ENCODE measurements at places on chromosomes 3 and 15.

DNA sequence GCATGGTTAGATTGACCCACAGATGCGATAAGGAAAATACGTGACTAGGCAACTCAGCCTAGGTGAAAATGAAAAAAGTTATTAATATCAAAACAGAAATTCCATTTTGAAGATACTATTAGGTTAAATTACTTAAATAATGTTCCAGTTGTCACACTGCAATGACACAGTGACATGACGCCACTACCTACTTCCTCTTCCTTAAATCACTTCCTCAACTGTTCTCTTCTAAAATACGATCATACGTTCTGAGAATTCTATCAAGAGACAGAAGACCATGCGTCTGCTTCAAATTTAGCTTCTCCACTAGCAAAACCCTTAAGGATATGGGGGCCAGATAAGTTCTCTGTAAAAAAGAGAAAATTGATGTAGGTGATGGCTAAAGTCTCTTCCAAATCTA, 18.2 kb downstream of the CMTM6 start:
- DNase-seq, result no peak

GRCh38 chr3:195809796-195810454, 1.8 kb downstream of the MUC4 start:
- DNase-seq, result no peak

DNA sequence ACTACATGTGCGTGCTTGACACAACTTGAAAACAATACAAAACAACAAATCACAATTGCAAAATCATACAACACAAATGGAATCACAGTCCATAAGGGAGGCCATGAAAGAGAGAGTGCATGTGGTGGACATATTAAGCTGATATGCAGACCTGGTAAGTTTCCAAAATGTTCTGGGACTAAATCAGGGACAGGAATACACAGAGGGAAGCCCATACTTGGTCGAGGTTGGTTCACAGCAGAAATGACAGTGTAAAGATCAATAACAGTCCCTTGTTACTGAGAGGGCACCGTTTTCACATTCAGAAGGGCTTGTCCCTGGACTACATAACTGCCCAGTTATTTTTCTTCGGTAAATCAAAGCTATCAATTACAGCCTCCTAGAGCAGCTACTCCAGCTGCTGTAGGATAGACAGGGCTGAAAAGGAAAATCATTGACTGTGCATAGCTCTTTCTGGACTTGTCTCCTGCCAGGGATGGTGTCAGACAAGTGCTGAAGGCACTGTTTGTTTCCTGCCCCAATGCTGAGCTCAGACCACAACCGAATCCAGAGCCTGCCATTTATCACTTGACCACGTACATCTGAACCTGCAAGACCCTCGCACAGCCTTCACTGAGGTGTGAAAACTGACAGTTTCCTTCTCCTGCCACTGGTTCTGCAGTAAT, 79.5 kb upstream of the KCNMB2 start:
- no peak for DNase-seq

DNA sequence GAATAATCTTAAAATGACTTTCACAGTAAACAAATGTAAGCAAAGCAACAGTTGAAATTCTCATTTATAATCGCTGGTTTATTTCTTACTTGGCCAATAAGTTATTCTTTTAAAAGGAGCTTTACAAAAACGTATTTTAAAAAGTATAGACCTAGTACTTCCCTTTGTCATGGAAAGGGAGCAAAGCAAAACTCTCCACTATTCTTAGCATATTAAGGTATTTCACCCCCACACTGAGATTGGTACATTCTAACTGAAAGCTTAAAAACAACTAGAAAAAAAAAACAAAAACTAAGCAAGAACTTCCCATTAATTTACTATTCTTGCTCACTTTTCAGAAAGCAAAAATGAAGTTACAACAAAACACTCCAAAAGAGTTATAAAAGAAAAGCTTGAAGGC, 1.5 kb downstream of the ATG3 start:
- no peak for DNase-seq

DNA sequence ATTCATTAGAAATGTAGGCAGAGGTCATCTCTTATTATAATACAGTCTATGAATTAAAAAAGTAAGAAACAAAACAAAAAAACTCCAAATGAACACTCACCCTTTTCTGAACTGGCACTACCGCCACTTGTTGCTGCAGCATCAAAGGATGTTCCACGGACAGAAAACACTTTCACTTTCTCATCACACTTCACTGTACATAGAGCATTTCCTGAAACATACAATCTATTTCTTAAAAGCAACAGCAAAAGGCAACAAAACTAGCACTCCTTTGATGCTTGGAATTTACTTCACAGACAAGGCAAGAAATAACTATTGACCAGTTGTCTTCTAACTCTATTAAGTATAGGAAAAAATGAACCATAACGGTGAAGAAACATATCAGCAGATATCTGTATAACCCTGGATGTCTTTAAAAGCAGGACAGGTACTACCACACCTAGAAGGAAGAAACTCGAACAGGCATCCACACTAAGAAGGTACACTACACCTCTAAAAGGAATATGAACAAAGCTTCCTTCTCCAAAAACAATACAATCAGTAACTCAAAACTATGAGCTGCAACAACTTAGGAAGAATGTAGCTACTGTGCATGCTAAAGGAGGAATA, 24.9 kb downstream of the ETFA start:
- no peak for DNase-seq

DNA sequence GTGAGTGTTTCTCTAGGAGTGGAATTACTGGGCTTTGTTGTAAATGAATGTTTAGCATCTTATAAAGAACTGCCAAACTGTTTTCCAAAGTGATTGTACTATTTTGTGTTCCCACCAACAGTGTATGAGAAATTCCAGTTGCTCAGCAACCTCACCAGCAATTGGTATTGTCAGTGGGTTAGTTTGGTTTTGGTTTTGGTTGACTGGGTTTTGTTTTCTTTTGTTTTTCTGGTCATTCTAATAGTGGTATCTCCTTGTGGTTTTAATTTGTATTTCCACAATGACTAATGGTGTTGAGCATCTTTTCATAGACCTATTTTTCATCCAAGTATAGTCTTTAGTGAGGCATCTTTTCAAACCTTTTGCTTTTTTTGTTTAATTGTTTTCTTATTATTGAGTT, 27.1 kb downstream of the FILIP1L start:
- DNase-seq, result peak; percentile 79

- no peak for DNase-seq
These were observed 437.8 kb downstream of the NTRK3 start for GRCh38 chr15:87818756-87819155.

DNA sequence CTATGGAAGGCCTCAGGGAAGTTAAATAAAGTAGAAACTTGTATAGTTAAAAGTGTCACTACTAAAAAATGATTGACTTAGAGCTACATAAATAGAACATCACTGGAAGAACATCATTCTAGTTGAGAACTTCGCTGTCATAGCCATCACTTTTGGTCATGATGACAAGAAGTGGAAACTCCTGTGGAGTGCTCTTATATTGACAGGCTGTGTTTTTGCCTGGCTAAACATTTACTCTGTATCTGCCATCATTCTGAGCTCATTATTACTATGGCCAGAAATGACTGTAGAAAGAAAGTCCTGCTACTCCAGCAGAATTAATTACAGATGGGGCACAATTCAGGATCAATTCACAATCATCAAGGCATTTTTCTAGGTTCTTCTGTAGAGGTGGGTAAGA, 165.1 kb upstream of the GOLIM4 start:
- DNase-seq, result no peak

- DNase-seq, result no peak
These were observed 23.6 kb downstream of the FAH start for GRCh38 chr15:80176443-80176842.

- peak; percentile 79 for DNase-seq
These were observed 444.9 kb upstream of the THBS1 start for GRCh38 chr15:39135989-39136388.

DNA sequence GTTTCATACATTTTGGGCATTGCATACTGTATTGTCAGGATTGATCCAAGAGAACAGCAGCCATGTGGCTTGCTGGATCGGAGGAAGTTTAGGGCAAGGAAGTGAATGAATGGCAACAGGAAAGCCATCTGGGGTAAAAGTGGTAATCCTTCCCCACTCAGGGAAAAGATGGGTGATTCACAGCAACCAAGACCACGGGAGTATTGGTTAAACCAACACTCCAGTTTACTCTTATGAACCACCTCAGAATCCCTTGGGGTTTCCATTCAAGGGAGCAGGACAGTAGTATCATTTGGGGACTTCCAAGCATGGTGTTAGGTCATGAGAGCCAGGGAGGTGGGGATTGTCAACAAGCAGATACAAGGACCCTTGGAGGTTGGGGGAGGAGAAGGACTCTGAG, 25.2 kb upstream of the ZBTB38 start:
- no peak for DNase-seq

- DNase-seq, result no peak
These were observed 1.3 kb downstream of the RPL22L1 start for GRCh38 chr3:170868577-170869238.

DNA sequence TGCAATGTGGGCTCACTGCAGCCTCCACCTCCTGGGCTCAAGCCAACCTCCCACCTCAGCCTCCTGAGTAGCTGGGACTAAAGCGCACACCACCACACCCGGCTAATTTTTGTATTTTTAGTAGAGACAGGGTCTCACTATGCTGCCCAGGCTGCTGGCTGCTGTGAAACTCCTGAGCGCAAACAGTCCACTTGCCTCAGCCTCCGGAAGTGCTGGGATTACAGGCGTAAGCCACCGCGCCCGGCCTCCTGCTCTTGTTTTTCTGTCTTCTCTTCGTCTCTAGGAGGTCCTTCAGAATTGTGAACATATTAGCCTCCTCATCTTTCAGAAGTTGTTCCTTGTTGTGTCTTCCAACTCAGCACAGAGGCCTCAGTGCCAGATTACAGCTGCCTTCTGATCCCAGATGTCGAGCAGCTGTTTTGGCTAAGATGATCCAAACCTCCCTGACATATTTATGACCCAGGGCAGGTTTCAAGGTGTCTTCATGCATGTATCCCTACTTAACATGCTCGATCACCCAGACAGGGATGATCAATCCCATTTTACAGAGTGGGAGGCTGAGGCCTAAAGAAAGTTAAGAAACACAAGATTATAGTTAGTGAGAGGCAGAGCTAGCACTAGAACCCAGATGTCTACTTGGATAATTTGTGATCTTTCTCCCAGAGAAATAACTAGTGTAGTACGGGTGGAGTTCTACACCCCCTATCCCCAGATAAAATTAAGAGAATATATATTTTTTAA, 32.1 kb upstream of the UMPS start:
- no peak for DNase-seq

GRCh38 chr3:191237047-191237882, 38.2 kb downstream of the OSTN start:
- DNase-seq, result no peak

DNA sequence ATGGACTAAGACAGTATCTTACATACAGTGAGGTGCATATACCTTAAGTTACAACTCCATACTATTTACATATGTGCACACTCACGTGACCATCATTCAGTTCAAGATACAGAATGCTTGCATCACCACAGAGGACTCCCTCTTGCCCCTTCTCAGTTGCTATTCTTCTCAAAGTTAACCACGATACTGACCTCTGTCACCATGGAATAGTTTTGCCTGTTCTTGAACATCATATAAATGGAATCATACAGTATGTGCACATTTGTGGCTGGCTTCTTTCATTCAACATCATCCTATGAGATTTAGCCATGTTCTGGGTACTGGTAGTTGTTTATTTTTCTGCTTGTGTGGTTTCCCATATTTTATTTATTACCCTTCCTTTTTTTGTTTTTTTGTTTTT, 10.4 kb upstream of the ZSCAN2 start:
- DNase-seq, result no peak

DNA sequence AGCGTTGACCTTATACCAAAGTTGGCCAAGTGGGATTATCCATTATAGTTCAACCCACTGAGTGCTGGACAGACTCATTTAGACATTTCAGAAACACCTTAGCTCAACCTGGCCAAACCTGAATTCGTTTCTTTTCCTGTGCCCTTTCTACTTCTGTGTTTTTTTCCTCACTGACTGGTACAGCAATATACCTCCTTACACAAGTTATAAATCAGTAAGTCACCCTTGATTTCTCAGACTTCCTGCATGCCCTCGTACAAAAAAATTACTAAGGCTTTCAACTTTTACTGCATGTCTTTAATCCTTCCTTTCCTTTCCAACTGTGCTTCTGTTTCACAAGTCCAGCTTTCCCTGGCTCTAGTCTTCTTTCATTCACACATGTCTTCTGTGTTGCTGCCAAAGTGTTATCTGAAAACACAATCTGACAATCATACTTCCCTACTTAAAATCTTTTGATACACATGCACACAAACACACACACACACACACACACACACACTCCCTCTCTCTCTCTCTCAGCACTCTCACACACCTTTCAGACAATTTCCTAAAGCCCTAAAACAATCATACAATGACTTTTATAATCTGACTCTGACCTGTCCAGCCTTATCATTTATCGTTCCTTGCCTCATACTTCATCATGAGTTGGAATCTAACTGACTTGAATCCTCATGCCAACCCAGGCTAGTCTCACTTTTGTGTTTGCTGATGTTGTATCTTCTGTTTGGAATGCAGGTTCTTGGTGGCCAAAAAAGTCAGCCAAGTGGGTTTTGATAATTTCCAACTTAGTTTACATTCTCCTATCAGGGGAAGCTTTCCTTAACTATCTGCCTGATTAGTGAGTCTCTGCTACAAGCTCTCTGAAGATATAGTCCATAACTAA, 436.4 kb downstream of the NAALADL2 start:
- no peak for DNase-seq

GRCh38 chr15:61992518-61992917, 67.7 kb downstream of the VPS13C start:
- DNase-seq, result no peak

DNA sequence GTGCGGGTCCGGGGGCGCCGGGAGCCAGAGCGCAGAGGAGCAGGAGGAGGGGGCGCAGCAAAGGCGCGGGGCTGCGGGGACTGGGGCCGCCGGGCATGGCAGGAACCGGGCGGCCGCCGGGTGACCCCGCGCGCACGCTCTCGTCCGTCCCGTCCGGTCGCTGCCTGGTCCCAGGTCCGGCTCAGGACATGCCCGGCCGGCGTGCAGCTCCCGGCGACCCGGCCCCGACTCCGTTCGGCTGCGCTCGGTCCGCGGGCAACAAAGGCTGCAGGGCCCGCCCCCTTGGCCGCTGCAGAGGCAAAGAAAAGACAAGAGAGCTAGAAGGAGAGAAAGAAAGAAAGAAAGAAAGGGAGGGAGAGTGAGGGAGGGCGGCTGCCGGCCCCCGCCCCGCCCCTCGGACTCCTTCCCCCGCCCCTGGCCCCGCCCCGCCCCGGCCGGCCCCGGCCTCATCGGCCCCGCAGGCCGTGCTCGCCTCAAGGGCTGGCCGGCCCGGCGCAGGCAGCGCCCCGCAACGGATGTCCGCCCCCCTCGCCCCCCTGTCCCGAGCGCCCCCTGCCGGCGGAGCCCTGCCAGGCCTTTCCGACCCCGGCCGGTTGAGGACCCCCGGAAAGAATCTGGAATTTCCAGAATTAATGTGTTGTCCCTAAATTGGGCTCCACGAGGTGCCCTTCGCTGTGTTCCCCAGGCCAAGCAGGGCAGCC, at the start of gene ADAMTS7:
TSS of gene ADAMTS7 (minus strand) at position 341 of the 701 bp plus-strand sequence. CDS start at position 97, 244 bp downstream.
- peak; percentile 21 for DNase-seq

DNA sequence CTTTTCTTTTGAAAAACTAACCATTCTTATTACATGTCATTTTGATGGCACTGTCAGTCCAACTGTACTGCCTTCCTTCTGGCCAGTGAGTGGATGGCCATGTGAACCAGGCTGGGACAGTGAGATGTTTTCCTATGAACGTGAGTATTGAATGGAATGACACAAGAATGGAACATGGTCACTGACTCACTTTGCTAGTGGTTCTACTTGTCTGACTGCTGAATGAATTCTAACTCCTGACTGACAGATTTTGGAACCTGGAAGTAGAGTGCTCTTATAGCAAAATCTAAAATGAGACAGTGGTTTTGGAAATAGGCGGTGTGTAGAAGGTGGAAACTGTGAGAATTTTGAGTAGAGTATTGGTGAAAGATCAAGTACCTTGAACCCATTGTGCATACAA, 606.9 kb upstream of the KCNMB2 start:
- DNase-seq, result no peak
